ENCODE measurements at places on chromosomes 11 and 22. TPM values are rescaled to one million over a fixed set of nuclear protein-coding genes. Genes with fewer than 3 reads are reported as not detected.

Gene NXPE2
- total RNA-seq, result not detected

Gene IL17REL
- not detected for total RNA-seq

Gene PRSS23
- 474 TPM for total RNA-seq

Gene C11orf91
- not detected for total RNA-seq

Gene XPNPEP3
- total RNA-seq, result 7.4 TPM

Gene FAM83F
- total RNA-seq, result not detected

Gene GGTLC2
- total RNA-seq, result not detected

Gene SCGB2A2
- total RNA-seq, result not detected

Gene RFPL2
- total RNA-seq, result not detected

Gene ZBTB16
- total RNA-seq, result not detected

Gene TMPRSS6
- total RNA-seq, result not detected

Gene TECTA
- total RNA-seq, result 0.32 TPM

Gene NAALADL1
- not detected for total RNA-seq

Gene RIMBP3B
- 0.02 TPM for total RNA-seq

Gene PRMT3
- 17.4 TPM for total RNA-seq

Gene GDPD4
- total RNA-seq, result not detected

Gene THRSP
- total RNA-seq, result not detected

Gene INSC
- 0.62 TPM for total RNA-seq

Gene HEPHL1
- 1.2 TPM for total RNA-seq

Gene WT1
- 4.6 TPM for total RNA-seq

Gene KBTBD4
- 26.0 TPM for total RNA-seq

Gene MS4A4A
- total RNA-seq, result 50.9 TPM

Gene HORMAD2
- total RNA-seq, result not detected

Gene SLC22A9
- not detected for total RNA-seq

Gene ASRGL1
- total RNA-seq, result 25.8 TPM

Gene APOL5
- not detected for total RNA-seq

Gene PDHX
- total RNA-seq, result 81.7 TPM

Gene EHD1
- 38.4 TPM for total RNA-seq

Gene NNMT
- total RNA-seq, result 76.6 TPM

Gene DNAL4
- total RNA-seq, result 13.2 TPM

Gene LRRC10B
- 0.64 TPM for total RNA-seq

Gene ALDH3B2
- not detected for total RNA-seq

Gene PKNOX2
- total RNA-seq, result not detected

Gene TRIM44
- 50.1 TPM for total RNA-seq

Gene ACRV1
- not detected for total RNA-seq

Gene C11orf97
- not detected for total RNA-seq

Gene KRTAP5-1
- total RNA-seq, result not detected

Gene AMPD3
- total RNA-seq, result 17.2 TPM

Gene HOATZ
- total RNA-seq, result not detected

Gene BTG4
- not detected for total RNA-seq

Gene YPEL1
- total RNA-seq, result 2.4 TPM

Gene CST6
- 0.20 TPM for total RNA-seq

Gene PHF21B
- total RNA-seq, result not detected

Gene DDTL
- total RNA-seq, result 4.1 TPM

Gene RFPL1
- not detected for total RNA-seq

Gene OR5A1
- total RNA-seq, result not detected

Gene OTOG
- not detected for total RNA-seq

Gene ZNRF3
- 2.5 TPM for total RNA-seq

Gene RIMBP3C
- total RNA-seq, result 1.2 TPM

Gene CRYBB3
- total RNA-seq, result not detected

Gene GGT5
- total RNA-seq, result not detected

Gene APOL6
- total RNA-seq, result 22.2 TPM

Gene RTN4RL2
- total RNA-seq, result 0.34 TPM

Gene MIOX
- total RNA-seq, result not detected

Gene RAB38
- 9.2 TPM for total RNA-seq

Gene MS4A3
- not detected for total RNA-seq

Gene RGL4
- not detected for total RNA-seq

Gene AQP11
- total RNA-seq, result 3.6 TPM

Gene DAGLA
- total RNA-seq, result 3.3 TPM

Gene ZC3H12C
- total RNA-seq, result 11.9 TPM

All from M059J (cell line).